ENCODE measurements at places on chromosomes 6 and 20. TPM values are rescaled to one million over a fixed set of nuclear protein-coding genes. Genes with fewer than 3 reads are reported as not detected.

DNA sequence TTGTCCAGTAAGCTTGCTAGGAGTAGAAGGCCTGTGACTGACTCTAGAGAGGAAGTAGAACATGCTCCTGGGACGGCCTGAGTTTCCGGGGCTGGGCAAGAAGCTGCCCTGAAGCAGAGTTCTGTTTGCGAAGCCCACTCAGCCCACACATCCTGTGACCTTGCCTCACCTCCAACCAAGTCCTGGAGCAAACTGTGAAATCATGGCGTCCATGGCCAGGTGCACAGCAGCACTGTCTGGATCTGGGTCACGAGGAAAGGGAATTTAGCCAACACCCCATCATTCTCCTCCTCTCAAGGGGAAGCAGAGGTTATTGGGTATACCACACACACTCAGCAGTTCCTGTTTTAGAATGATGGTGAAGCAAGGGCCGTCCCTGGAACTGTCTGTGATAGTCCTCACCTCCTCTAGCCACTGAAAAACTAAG, 87.5 kb downstream of the CRYBG1 start:
- H3K36me3 ChIP-seq: no peaks in the 10 kb centered on the region
- H3K4me3 ChIP-seq: no peak overlapping the region
- no peaks in the 10 kb centered on the region for H3K4me1 ChIP-seq
- DNase-seq: no peak
- no peak overlapping the region for H3K27ac ChIP-seq
- peaks cover 10% of the 10 kb centered on the region for H3K27me3 ChIP-seq

DNA sequence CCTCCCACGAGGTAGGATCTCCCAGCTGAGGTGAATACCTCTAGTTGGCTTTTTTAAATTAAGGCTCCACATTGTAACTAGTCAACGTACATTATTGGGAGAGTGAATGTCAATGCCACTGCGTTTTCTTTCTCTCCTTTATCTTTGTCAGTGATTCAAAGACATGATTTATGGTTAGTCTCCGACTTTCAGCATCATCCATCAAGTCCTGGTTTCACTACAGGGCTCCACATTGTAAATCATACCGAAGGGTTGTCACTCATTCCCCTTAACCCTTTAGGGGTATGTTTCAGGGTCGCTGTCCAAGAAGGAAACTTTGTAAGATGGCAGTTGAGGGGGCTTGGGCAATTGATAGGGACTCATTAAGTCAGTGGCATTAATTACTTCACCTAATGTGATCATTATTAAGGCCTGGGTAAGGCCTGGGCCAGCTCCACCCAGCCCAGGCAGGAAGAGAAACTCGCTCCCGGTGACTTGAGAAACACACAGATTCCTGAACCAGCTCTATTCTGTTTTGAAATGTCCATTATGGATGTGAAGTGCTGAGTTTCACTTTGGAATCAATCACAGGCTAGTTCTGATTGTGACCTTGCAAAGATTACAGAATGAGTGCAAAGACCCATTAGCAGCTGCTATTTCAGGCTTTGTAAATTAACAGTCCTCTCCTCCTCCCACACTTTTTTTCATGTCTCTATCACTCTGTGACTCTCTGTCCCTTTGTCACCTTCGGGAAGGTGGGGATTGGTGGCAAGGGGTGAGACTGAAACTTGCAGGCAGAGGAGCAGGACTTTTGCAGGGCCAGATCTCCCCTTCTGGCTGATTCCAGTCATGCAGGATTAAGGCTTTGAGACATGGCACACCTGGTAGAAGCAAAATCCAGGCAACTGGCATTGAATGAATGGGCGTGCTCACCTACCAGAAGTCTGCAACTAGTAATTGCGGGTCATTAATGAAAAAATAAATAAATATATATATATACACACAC, 222.4 kb downstream of the TSHZ2 start:
- H3K4me3 ChIP-seq: no peak overlapping the region
- H3K36me3 ChIP-seq: no peaks in the 10 kb centered on the region
- no peak overlapping the region for H3K27ac ChIP-seq
- no peaks in the 10 kb centered on the region for H3K27me3 ChIP-seq
- DNase-seq: no peak

- no peak overlapping the region for H3K27ac ChIP-seq
- H3K4me1 ChIP-seq: no peaks in the 10 kb centered on the region
- no peaks in the 10 kb centered on the region for H3K36me3 ChIP-seq
Measured at GRCh38 chr6:138197570-138197969, 20.7 kb downstream of the PBOV1 start.

- no peak overlapping the region for H3K4me3 ChIP-seq
- no peaks in the 10 kb centered on the region for H3K27me3 ChIP-seq
- H3K36me3 ChIP-seq: no peaks in the 10 kb centered on the region
Measured at GRCh38 chr6:155599561-155599960, 143.9 kb upstream of the NOX3 start.

DNA sequence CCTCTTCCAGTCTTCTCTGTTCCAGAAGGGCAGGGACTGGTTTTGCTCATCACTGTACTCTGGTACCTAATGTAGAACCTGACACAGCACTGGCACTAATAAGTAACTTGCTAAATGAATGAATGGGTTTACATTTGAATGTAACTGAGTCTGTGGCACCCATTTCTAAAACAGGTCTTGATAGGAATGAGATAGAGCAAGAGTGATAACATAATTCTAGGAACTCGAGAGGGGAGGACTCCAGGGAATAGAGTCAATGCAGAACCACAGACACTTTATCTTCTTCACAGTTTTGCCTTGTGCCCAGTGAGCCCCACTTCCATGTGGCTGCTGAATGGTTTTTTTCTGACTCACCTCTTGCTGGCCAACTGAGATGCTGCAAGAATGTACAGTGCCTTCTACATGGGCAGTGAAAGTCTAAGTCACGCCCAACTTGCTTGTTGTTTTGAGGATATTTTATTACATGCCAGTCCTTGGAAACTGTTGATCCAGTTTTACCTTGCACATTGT, 61.1 kb downstream of the TBC1D7 start:
- no peak overlapping the region for H3K4me3 ChIP-seq
- no peaks in the 10 kb centered on the region for H3K36me3 ChIP-seq
- H3K27me3 ChIP-seq: no peaks in the 10 kb centered on the region
- H3K27ac ChIP-seq: no peak overlapping the region
- H3K4me1 ChIP-seq: peaks cover 10% of the 10 kb centered on the region

GRCh38 chr6:137271245-137272183, 52.3 kb upstream of the IFNGR1 start:
- no peaks in the 10 kb centered on the region for H3K4me1 ChIP-seq
- H3K27ac ChIP-seq: no peak overlapping the region
- DNase-seq: peak; percentile 19
- peaks cover 12% of the 10 kb centered on the region for H3K27me3 ChIP-seq
- no peaks in the 10 kb centered on the region for H3K36me3 ChIP-seq

Gene FAM162B
- not detected for total RNA-seq

DNA sequence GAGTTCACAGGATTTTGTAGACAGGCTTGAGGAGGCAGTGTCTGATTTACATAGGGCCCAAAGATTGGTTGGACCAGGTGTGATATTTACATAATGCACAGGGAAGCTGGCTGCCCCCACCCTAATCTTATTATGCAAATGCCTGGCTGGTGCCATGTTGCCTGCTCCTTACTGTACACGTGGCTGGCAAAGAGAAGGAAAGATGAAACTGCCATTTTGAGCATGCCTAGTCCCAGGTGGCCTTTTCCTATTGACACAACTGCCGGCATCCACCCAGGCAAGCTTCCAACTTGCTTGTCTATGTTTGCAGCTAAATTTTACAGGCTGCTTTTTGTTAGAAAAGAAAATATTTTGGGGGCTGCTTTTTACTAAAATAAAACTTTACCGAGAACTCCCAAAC, 174.6 kb downstream of the LMBRD1 start:
- H3K36me3 ChIP-seq: no peaks in the 10 kb centered on the region
- no peak overlapping the region for H3K4me3 ChIP-seq
- no peaks in the 10 kb centered on the region for H3K4me1 ChIP-seq

Gene AGER
- 9.9 TPM for total RNA-seq

GRCh38 chr6:124881898-124882578, 80.2 kb upstream of the RNF217 start:
- H3K27me3 ChIP-seq: no peaks in the 10 kb centered on the region
- H3K27ac ChIP-seq: no peak overlapping the region
- peak; percentile 36 for DNase-seq
- H3K4me1 ChIP-seq: peaks cover 5% of the 10 kb centered on the region

DNA sequence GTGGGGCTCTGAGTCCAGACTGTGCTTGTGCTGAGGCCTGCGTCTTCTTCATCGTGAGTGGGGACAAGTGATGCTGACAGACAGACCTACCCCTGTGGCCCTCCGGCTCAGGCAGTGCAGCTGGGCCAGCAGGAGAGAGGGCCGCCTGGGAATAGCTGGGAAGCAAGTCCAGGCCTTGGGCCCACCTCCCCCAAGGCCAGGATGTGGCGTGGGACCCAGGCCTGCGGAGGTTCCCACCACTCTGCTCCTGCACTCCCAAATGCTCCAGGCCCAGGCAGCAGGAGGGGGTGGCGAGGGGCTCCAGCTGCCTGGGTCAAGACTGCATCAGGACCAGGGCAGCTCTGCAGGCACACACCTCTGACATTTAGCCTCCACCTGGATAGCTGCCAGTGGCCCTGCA, 38.3 kb downstream of the DAAM2 start:
- H3K4me3 ChIP-seq: no peak overlapping the region
- H3K36me3 ChIP-seq: no peaks in the 10 kb centered on the region
- H3K27me3 ChIP-seq: no peaks in the 10 kb centered on the region
- peaks cover 2% of the 10 kb centered on the region for H3K4me1 ChIP-seq

DNA sequence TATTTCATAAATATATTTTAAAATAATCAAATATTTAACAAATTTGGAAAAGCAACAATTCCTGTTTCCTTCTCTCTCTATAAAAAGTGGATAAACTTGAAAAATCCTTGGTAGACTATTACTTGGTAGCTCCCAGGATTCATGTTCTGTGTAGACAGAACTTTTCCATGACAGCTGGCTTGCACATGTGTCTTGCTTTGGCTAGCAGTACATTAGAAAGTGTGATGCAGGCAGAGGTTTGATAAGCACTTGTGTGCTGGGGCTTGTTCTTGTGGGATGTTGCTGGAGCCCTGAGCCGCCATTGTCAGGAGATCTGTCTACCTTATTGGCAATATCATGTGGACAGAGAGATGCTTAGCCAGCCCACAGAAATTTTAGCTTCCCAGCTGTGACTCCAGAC, 327.2 kb downstream of the CDKAL1 start:
- H3K4me1 ChIP-seq: no peaks in the 10 kb centered on the region
- no peaks in the 10 kb centered on the region for H3K27me3 ChIP-seq
- no peak for DNase-seq
- H3K27ac ChIP-seq: no peak overlapping the region

- H3K4me1 ChIP-seq: peaks cover 6% of the 10 kb centered on the region
- H3K27ac ChIP-seq: no peak overlapping the region
Measured at GRCh38 chr6:72133324-72133723, 247.0 kb downstream of the RIMS1 start.

Gene BANF2
- not detected for total RNA-seq

GRCh38 chr20:57205606-57206219, 60.7 kb downstream of the BMP7 start:
- H3K4me3 ChIP-seq: no peak overlapping the region
- H3K4me1 ChIP-seq: peaks cover 14% of the 10 kb centered on the region
- peak; percentile 91 for DNase-seq
- peak overlapping the region; percentile 63 for H3K27ac ChIP-seq

DNA sequence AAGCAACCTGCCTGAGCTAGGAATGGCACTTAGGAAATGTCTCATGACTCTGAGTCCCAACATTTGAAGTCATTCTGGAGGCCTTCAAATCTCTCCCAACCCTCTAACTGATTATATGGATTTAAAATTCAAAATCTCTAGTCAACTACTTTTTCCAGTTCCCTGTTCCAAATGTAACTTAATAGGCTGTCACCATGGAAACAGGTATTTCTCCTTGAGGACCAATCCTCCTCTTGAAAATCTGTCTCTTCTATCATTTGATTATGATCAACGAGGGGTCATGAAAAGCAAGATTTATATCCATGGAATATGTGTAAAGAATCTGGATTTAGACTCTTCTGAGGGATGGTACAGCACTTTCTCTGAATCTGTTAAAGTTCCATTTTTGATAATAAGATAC, 127.3 kb upstream of the DTNBP1 start:
- H3K4me1 ChIP-seq: no peaks in the 10 kb centered on the region
- H3K36me3 ChIP-seq: no peaks in the 10 kb centered on the region
- H3K27ac ChIP-seq: no peak overlapping the region
- no peak for DNase-seq
- no peaks in the 10 kb centered on the region for H3K27me3 ChIP-seq

- peaks cover 62% of the 10 kb centered on the region for H3K36me3 ChIP-seq
- peak overlapping the region; percentile 44 for H3K27ac ChIP-seq
- peak; percentile 75 for DNase-seq
- no peak overlapping the region for H3K4me3 ChIP-seq
- H3K4me1 ChIP-seq: peaks cover 12% of the 10 kb centered on the region
- H3K27me3 ChIP-seq: no peaks in the 10 kb centered on the region
Measured at GRCh38 chr6:117536317-117536716, 53.8 kb downstream of the DCBLD1 start.

- DNase-seq: peak; percentile 34
- no peaks in the 10 kb centered on the region for H3K4me1 ChIP-seq
- no peaks in the 10 kb centered on the region for H3K27me3 ChIP-seq
- H3K36me3 ChIP-seq: peaks cover 36% of the 10 kb centered on the region
- H3K4me3 ChIP-seq: no peak overlapping the region
- peak overlapping the region; percentile 55 for H3K27ac ChIP-seq
Measured at GRCh38 chr6:43532201-43532600, 15.3 kb downstream of the POLR1C start.

DNA sequence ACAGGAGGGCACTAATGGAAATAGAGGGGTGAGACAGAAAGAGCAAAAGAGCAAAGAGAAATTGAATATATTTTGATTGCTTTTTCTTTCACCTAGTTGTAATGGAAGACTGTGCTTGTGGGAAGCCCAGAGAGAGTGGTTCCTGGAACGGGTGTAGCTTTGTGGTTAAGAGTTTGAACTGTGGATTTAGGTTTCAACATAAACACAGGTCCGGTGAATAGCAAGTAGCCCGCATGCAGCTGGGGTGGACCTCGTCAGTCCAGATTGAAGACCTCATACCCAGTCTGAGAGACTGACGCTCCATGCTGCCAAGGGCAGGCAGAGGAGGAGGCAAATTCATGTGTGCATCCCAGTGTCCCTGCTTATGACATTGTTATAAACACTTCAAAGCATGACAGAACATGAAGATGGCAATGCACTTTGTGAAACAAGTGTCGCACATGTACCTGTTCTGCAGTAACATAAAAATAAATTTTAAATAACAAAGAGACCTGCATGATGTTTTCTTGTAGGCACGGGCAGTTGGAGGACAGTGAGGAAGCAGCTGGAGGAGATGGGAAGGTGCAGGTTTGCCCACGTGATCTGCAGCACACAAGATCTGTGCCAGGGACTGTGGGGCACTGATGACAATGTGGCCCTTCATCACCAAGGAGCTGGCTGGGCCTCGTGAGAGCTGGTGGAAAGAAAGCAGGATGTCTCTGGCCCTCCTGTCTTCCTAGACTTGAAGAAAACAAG, 220.5 kb upstream of the SSTR4 start:
- no peak for DNase-seq
- peaks cover 2% of the 10 kb centered on the region for H3K27me3 ChIP-seq
- no peak overlapping the region for H3K4me3 ChIP-seq
- H3K36me3 ChIP-seq: no peaks in the 10 kb centered on the region
- no peak overlapping the region for H3K27ac ChIP-seq

GRCh38 chr20:62387219-62387913, 463 bp downstream of the RPS21 start:
- peaks cover 17% of the 10 kb centered on the region for H3K4me1 ChIP-seq
- no peak for DNase-seq
- H3K36me3 ChIP-seq: peaks cover 17% of the 10 kb centered on the region
- H3K27ac ChIP-seq: peak overlapping the region; percentile 91
- peak overlapping the region; percentile 91 for H3K4me3 ChIP-seq

Gene DDAH2
- 62.5 TPM for total RNA-seq

Gene IFT52
- total RNA-seq: 27.0 TPM

Measured in astrocyte (in vitro differentiated cells and primary cell).